ENCODE measurements at places on chromosomes 12 and 14. TPM values are rescaled to one million over a fixed set of nuclear protein-coding genes. Genes with fewer than 3 reads are reported as not detected.

The CLEC7A gene
- 1.4 TPM for total RNA-seq

The ANKS1B gene
- 3.0 TPM for total RNA-seq

DNA sequence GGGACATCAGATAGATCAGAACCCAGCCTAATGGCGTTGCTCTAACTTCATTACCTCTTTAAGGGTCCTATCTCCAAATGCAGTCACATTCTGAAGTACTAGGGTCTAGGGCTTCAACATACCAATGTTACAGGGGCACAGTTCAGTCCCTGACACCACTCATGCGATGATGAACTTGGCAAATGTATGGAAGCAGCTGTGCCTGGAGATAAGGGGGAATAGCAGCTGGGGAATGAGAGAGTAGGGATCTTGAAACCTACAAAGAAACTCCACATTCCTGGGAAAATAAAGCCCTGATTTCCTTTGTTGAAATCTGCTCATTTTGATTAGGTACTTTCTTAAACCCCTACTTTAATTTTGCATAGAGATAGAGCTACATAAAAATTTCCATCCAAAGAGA is 20.5 kb upstream of the TMCC3 start:
- no peak overlapping the region for H3K27ac ChIP-seq
- H3K36me3 ChIP-seq: no peaks in the 10 kb centered on the region
- no peak overlapping the region for H3K4me3 ChIP-seq
- H3K27me3 ChIP-seq: peaks cover 17% of the 10 kb centered on the region
- no peak for DNase-seq

GRCh38 chr14:61451491-61451890 is 130.1 kb downstream of the PRKCH start:
- no peak for DNase-seq
- no peak overlapping the region for H3K27ac ChIP-seq
- no peaks in the 10 kb centered on the region for H3K36me3 ChIP-seq
- no peak overlapping the region for H3K4me3 ChIP-seq

DNA sequence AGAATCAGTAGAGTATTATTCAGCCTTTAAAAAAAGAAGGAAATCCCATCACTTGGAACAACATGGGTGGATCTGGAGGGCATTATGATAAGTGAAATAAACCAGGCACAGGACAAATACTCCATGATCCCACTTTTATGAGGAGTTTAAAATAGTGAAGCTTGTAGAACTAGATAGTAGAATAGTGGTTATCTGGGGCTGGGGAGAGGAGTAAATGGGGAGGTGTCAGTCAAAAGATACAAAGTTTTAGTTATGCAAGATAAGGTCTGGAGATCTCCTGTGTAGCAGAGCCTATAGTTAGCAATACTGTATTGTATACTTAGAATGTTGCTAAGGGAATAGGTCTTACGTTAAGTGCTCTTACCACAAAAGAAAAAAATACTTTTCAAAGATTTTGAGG is 64.9 kb downstream of the RIC8B start:
- H3K4me3 ChIP-seq: no peak overlapping the region
- H3K36me3 ChIP-seq: peaks cover 6% of the 10 kb centered on the region
- peaks cover 18% of the 10 kb centered on the region for H3K4me1 ChIP-seq
- no peak overlapping the region for H3K27ac ChIP-seq
- H3K27me3 ChIP-seq: no peaks in the 10 kb centered on the region

DNA sequence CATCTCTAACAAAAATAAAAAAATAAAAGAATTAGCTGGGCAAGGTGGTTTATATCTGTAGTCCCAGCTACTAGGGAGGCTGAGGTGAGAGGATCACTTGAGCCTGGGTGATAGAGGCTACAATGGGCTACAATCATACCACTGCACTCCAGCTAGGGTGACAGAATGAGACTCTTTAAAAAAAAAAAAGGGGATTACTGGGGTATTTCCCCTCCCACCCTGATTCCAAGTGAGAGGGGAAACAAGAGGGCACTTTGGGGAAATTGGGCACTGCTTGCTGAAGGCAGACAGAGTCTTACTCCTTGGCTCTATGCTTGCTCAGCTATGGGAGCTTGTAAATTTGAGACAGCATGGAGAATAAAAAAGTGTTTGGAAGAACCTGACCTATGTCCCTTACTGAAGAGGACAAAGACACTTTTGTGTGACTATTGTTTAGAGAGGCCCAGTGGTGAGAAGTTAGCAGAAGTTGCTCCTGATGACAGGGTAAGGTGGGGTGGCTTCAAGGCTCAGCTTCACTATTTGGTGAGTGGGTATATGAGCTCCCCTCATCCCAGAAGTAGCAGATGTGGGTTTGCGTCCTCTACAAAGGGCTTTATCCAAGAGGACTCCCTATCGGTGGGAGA is 44.0 kb downstream of the KLRG1 start:
- no peak for DNase-seq
- H3K27ac ChIP-seq: no peak overlapping the region
- H3K4me3 ChIP-seq: no peak overlapping the region

- H3K27ac ChIP-seq: no peak overlapping the region
- H3K4me1 ChIP-seq: peaks cover 18% of the 10 kb centered on the region
- no peak overlapping the region for H3K4me3 ChIP-seq
- no peak for DNase-seq
- peaks cover 27% of the 10 kb centered on the region for H3K36me3 ChIP-seq
- no peaks in the 10 kb centered on the region for H3K27me3 ChIP-seq
Observed at GRCh38 chr12:105200385-105200784, 35.6 kb downstream of the APPL2 start.

GRCh38 chr14:95872777-95873176 is 3.9 kb upstream of the TUNAR start:
- H3K4me1 ChIP-seq: peaks cover 3% of the 10 kb centered on the region
- no peak overlapping the region for H3K4me3 ChIP-seq
- no peak overlapping the region for H3K27ac ChIP-seq
- peaks cover 33% of the 10 kb centered on the region for H3K27me3 ChIP-seq

All from astrocyte (in vitro differentiated cells and primary cell).